ENCODE measurements at places on chromosomes 11 and 22. TPM values are rescaled to one million over a fixed set of nuclear protein-coding genes. Genes with fewer than 3 reads are reported as not detected.

Gene DENND6B
- 1.5 TPM for total RNA-seq

Gene DLG2
- 8.2 TPM for total RNA-seq

Gene MS4A4E
- total RNA-seq, result not detected

Gene P2RX3
- total RNA-seq, result 0.15 TPM

Gene TMEM121B
- total RNA-seq, result 8.1 TPM

Gene SEPTIN3
- total RNA-seq, result 33.3 TPM

Gene BARX2
- not detected for total RNA-seq

Gene ACTN3
- 45.7 TPM for total RNA-seq

Gene UCP3
- 0.85 TPM for total RNA-seq

Gene OR52N4
- total RNA-seq, result not detected

Gene APOA1
- total RNA-seq, result 0.79 TPM

Gene MUC6
- not detected for total RNA-seq
